ENCODE measurements at places on chromosomes 4 and X.

DNA sequence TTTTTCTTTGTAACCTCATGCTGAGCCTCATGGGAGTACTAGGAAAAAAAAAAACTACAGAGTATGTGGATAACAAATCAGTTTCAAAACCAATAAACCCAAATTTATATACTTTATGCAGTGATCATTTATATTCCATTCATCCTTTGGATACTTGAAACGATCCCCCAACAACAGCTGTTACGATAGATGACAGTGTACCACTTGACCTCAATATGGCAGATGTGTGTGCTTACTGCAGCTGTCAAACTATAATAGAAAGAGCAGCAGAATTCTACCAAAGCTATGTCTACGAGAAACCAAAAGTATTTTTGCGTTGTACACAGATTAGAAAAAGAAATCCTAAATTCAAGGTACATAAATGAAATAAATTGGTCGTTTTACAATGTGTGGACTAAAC is 337.8 kb downstream of the PDGFC start:
- DNase-seq = no peak

DNA sequence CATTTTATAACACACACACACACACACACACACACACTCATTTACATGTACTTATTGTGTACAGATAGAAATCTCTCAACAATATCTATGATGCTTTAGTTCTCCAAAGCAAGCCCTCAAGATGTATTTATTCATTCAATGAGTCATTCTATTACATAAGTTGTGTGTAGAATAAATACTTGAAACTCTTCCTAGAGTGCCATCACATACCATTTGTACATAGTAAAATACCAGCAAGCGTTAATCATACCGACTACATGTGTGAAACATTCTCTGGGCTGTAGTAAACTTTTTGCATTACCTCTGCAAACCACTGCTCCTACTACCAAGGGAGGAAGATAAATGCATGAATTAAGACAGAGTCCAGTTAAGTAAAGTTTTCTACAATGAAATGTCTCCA is 70.9 kb downstream of the EPHA5 start:
- DNase-seq = no peak

GRCh38 chrX:52346174-52347165 is 22.4 kb upstream of the XAGE2 start:
- no peak for DNase-seq

DNA sequence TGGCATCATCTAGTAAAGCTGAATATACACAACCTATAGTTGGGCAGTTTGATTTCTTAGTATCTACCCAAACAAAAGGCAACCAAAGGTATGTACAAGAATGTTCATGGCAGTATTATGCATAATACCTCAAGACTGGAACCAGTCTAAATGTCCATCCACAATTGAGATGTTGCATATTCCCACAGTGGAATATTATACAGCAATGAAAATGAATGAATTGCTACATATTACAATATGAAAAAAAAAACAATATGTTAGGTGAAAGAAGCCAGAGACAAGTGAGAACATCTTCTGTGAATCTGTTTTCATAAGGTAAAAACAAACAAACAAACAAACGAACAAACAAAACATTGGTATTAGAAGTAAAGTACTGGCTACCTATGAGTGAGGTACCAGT is 11.6 kb upstream of the RAB28 start:
- no peak for DNase-seq

DNA sequence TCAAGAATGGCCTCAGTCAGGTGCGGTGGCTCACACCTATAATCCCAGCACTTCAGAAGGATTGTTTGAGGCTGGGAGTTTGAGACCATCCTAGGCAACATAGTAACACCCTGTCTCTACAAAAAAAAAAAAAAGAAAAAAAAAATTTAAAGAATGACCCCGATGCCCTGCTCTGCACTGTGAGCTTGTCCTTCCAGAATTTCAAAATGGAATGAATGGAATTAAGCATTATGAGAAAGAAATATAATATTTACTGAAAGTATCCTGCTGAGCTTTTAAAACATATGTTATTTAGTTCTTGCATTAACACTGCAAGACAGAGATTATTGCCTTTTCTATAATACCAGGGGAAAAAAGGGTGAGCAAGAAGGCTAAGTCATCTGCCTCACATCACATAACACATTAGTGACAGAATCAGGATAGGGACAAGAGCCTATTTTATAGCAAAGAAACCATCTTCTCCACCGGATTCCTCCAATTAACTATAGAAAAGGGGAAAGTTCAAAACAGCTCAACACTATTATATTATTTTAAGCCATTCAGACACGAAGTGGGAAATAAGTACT is 41.9 kb upstream of the GAB1 start:
- no peak for DNase-seq

GRCh38 chr4:40516651-40517050 is 113.0 kb downstream of the RBM47 start:
- DNase-seq = no peak

DNA sequence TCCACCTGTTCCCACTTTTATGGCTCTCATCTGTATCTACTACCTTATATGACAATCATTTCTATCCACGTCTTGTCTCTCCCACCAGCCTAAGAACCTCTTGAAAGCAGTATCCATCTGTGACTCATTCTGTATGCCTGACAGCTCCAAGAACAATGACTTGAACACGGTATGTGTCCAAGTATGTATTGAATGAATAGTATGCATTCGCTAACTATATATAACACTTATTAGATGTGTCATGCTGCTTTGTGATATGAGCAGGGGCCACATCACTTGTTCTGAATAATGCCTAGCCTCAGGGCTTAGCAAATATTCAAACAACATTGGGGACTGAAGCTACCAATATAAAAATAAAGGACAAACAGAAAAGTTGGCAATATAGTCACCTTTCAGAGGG is 4.9 kb downstream of the OPHN1 start:
- DNase-seq = no peak

DNA sequence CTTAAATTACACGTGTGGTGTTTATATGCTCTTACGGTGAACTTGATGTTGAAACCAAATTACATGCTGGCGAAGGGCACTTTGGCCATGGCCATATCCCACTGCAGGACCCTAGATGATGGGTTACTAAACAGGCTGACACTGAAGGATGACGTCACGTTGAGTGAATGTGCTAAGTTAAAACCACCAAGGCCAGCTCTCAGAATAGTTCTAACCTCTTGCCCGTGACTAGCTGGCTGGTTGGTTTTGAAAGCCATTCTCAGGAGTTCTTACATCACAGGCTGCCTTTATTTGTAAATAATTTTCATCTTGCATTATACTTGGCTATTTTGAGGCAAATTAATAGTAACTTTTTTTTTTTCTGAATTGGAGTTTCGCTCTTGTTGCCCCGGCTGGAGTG is 41.3 kb upstream of the PHEX start:
- DNase-seq = no peak

DNA sequence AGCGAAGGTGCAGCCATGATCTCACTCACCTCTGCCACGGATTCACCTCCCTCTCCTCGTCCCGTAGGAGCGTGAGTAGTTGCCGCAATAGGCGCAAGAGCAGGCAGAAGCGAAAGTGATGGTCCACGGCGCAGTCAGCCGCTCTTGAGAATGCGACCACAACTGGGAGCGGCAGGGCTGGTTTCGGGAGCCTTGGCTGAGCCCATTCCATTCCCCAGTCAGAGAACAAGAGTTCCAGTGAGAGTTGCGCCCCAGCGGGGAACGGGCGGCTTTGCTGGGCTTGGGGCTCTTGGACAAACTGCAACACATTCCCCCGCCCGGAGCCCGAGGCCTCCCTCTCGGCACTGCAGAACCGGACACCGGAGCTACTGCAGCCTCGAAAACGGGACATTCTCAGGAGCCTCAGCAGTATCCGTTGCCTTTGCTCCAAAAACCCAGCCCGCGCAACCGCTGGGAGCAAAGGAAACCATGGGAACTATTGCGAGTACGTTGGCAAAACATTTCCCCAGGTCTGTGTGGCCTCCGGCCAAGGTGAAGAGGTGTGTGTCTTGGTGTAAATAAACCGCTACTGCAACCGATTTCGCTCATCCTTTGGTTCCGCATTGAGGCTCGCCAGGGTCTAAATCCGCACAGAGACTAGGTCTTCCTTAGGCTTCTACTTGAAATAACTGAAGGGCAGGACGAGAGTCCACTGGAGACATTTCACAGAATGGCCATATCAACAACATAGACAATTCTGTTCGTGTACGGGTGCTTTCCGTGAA is 5.7 kb upstream of the ZBTB33 start:
- DNase-seq = peak; percentile 2
